Stimulated activated CD8-positive, alpha-beta memory T cell treated with anti-CD3 and anti-CD28 coated beads, Interleukin-7, amount 100 ng/mL, for 4 hours (primary cell): ENCODE measurements at places on chromosomes 6 and 20.

DNA sequence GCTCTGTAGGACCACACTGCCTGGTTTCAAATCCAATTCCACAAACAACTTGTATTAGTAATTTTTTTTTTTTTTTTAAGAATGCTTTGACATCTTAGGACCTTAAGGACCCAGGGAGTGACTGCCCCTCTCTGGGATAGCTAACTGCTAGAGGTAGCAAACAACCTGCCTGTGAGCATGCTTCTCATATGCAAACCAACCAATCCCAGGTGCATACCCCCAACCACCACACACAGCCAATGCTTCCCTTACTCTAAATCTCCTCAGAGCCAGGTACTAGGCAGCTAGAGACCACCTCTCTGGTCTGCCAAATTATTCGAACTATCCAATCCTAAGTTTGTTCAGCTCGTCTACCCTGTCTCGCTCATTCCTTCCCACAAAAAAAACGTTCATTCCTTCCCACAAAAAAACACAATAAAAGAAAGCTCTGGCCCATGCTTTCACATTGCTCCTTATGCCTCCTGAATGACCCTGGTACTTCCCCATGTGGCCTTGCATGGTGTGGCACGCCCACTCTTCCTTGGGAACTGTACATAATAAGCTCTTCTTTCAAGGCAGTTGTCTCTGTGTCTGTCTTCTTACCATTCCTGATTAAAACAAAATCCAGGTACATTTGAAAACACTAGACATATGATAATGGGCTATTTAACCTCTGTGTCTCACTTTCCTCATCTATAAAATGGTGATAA, 6.4 kb downstream of the SERAC1 start:
- DNase-seq = no peak

- no peak for DNase-seq
These were observed 5.6 kb downstream of the MDFI start for GRCh38 chr6:41643899-41644269.

GRCh38 chr6:123380257-123380656, 256.5 kb downstream of the TRDN start:
- no peak for DNase-seq

DNA sequence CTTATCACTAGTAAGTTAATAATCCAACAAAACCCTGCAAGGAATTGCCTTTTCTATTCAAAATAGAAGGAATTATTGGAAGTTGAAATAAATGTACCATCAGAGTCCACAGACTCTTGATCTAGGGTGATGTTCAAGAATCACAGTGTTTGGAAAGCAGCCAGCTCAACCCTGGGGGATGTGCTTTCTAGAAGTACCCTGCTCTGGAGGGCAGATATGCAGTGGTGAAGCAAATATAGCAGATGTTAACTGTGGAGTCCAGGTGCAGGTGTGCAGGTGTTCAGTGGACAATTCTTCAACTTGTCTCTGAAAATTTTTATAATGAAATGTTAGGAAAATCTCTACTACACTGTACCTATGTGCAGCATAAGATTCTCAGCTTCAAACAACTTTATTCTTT, 9.1 kb upstream of the INSM1 start:
- no peak for DNase-seq

DNA sequence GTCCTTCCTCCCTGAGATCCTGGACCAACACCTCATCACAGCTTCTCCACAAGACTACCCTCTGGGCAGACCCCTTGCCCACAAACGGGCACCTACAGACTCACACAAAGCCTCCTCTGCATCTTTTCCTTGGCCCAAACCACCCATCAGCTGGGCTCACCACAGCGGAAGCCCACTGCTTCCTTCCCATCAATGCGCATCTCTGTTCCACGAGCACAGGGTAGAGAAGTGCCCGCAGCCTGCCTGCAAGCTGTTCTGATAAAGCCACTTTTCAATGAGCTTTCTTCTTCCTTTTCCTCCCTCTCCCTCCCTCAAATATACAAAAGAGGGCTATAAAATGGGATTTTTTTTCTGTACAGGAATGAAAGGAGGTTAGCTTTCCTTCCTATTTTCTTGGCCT, 111.2 kb downstream of the NFATC2 start:
- no peak for DNase-seq

DNA sequence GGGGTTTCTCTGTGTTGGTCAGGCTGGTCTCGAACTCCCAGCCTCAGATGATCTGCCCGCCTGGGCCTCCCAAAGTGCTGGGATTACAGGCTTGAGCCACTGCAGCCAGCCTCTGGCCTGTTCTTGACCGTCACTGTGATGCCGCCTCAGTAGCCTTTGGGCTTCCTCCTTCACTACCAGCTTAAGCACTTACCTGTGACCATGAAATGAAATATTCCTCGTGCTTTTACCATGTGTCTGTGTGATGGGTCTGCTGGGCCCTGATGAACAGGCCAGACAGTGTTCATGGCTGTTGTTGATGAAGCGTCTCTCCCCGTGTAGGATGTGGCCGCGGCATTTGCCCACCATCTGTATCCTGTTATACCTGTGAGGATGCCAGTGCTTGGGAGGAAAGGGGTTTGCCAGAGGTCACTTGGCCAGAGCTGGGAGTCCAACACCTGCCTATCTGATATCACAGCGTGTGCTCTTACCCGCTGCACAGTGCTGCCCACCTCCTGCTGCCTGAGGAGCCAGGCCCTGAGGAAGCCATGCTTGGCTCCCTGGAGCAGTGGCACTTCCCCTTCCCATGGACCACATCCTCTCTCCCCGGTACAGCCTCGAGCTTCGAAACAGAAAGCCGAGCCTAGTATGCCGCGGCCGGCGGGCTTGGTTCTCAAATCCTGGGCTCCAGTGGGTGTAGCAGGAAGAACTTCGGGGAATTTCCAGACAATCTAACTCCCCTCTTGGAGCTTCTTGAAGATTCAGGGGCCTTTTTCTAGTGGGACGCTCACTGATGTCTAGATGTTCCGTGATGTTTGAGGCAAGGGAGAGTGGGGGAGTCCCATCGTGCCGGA, 167.9 kb downstream of the ZDHHC14 start:
- no peak for DNase-seq

DNA sequence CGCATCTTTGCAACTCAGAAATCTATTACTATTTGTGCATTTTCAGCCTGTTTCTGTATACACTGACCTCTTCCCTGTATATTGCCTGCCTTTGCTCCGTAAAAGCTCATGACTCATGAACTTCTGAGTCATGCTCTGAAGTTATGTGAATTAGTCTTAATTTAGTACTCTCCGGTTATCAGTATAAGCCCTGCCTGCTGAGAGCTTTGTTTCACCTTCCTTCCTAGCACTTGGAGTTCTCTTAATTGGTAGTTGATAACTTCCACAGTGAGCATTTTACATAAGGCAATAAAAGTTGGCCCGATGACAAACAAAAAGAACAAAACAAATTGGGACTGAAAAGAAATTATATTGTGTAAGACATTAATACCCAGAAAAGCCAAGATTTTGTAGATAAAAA, 231.4 kb downstream of the GJA1 start:
- DNase-seq = no peak

GRCh38 chr6:111524252-111524651, 41.2 kb upstream of the REV3L start:
- no peak for DNase-seq

- no peak for DNase-seq
These were observed 693.4 kb upstream of the FLRT3 start for GRCh38 chr20:15030826-15031225.

- DNase-seq = no peak
These were observed 126.9 kb downstream of the ID4 start for GRCh38 chr6:19964115-19964514.

DNA sequence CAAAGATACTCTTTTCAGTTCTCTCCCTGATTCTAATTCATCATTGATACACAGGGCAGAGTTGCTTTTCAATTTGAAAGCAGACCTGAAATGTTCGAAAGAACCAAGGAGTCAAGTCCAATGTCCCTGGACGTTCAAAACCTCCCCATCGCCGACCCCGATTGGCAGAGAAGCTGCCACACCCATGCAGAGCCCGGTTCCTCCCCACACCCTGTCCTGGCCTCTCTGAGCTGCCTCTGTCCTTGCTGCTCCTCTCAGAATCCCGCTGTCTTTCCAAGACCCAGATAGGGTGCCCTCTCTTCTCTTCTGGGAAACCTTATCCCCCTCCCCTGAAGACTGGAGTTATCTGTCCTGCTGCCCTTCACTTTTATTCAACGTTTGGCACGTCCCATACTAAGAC, 52.3 kb upstream of the CITED2 start:
- DNase-seq = no peak
